Lower leg skin (tissue), 4 donors: ENCODE measurements at places on chromosomes 1 and 21. TPM values are rescaled to one million over a fixed set of nuclear protein-coding genes. Genes with fewer than 3 reads are reported as not detected.

DNA sequence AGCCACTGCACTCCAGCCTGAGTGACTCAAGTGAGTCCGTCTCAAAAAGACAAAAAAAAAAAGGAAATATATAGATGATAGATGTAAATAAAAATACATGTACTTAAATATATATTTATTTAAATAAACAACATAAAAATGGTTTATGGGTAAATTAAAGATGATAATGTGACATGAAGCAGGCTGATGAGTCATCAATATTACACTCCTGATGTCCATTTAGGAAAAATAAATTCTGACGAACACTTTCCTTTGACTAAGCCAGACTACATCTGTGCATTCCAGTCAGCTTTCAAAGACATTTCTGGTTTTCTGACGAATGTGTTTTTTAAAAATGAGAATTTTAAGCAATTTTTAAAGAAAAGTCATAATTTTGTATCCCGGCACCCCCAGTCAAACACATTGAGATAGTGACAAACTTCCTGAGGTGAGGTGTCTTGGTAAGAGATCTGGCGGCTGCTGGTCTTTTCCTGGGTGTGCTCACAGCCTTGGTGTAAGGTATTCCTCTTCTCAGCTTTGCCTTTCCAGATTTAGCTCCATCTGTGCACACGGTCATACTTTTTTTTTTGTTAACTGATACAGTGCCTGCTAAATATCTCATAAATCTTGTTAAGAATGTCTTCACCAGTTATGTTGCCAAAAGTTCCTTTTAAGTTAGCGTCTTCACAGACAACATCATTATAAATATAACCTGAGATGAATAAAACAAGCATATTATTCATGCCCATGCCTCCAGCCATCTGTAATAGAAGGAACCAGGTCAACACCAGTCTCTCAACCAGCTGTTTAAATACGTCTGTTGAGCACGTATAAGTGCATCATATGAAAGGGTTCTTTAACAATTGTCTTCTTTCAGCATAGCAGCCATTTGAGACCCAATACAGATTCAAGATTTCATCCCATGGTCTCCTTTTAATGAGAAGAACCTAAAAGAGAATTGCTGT, 214.5 kb upstream of the PLD5 start:
- DNase-seq, result no peak

- DNase-seq, result no peak
These were observed 624 bp downstream of the ARHGAP29 start for GRCh38 chr1:94236630-94237290.

- DNase-seq, result peak; percentile 91
These were observed 5.2 kb downstream of the ID3 start for GRCh38 chr1:23554127-23554480.

DNA sequence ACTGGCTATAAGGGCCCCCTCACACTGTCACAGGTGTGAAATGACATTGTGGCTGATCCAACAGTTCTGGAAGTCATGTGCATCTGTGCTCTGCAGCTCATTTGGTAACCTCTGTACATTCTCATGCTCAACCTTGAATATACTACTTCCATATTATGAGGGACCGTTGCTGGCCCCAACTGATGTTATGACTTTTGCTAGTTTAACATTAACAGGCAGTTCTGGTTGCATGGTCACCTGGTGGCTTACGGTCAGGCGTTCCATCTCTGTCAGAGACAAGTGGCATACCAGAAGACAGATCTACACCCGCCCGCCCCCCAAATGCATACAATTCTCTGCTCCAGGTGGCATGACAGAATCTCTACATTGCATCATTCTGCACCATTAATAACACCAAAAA, 6.0 kb upstream of the DIP2A start:
- DNase-seq, result no peak

DNA sequence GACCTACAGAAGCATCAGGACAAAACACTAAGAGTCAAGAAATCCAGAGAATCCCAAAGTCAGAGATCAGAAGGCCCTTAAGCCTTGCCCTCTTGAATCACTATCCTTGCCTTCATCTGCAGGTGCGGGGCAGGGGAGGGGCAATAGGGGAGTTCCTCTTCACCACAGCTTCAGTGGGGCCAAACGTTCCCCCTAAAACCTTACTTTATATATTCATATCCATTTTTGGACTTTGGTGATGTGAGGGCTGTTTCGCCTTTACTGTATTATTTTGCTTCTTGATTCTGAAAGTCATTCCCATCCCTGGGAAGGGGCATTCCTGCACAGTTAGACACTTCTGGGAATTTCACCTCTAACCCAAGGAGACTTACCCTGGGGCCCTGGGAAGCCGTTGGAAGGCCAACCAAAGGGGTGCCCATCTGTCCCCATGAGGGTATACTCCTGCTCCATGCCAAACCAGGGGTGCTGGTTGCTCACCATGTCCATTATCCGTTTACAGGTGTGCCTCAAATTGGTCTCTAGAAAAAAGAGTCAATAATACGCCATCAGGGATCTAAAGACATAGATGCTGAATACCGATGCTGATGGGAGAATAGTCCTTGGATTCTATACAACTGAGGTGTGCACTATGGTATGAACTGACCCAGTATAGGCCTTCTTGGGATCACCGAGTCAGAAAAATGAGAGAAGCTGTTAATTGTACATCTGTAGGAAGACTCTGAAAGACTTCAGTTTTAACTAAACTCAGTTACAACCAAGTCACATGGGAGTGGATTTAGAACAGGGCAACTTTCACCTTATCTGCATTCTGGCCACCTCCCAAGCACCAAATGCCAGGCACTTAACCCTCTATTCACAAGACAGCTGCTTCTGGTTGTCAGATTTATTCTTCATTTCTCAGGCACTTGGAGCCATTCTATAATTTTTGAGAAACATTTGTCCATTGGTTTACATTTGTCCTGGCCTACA, 5.4 kb downstream of the GLUL start:
- DNase-seq, result no peak

Gene LAD1
- total RNA-seq, result 336 TPM

- DNase-seq, result no peak
These were observed 123.9 kb downstream of the RRAGC start for GRCh38 chr1:38735651-38736161.

Gene INSRR
- not detected for total RNA-seq

DNA sequence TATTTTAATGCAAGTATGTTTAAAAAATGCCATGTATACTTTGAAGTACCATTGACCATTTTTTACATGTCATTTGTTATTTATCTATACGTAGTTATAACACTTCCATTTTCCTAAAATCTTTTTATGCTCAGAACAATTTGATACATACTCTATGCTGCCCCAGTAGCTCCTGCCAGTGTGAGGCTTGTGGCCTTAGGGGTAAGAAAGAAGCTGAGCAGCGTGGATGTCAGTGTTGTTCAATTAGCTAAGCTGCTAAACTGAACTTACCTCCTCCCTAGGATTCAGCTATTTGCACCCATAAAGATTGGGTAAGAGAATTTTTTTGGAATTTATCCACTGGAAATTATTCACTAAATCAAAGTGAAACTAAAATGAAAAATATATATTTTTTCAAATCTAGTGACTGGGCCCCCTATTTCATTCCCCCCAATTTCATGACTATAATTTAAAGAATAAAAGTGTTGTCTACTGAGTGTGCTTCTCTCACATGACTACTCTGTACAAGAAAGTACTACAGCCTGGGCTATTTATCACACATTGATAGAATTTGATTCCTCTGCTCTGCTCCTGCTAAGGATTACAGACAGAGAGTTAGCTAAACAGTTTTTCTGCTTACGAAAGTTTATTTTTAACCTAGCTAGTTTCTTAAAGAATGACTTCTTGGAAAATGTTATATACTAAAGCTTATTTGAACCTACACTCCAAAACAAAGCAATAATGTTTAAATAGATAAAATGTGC, 1030.3 kb upstream of the ADGRL4 start:
- no peak for DNase-seq

DNA sequence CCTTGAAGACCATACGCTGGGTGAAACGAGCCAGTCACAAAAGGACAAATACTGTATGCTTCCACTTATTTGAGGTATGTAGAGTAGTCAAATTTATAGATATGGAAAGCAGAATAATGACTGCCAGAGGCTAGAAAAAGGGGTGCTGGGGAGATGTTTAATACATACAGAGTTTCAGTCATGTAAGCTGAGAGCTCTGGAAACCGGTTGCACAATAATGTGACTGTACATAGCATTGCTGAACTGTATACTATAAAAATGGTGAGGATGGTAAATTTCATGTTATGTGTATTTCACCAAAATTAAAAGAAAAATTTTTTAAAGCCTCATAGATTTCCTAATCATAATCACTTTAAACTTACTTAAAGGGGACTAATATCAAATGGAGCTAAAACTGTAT, 110.8 kb downstream of the ZZZ3 start:
- DNase-seq, result no peak

Gene DISP1
- total RNA-seq, result 5.8 TPM

DNA sequence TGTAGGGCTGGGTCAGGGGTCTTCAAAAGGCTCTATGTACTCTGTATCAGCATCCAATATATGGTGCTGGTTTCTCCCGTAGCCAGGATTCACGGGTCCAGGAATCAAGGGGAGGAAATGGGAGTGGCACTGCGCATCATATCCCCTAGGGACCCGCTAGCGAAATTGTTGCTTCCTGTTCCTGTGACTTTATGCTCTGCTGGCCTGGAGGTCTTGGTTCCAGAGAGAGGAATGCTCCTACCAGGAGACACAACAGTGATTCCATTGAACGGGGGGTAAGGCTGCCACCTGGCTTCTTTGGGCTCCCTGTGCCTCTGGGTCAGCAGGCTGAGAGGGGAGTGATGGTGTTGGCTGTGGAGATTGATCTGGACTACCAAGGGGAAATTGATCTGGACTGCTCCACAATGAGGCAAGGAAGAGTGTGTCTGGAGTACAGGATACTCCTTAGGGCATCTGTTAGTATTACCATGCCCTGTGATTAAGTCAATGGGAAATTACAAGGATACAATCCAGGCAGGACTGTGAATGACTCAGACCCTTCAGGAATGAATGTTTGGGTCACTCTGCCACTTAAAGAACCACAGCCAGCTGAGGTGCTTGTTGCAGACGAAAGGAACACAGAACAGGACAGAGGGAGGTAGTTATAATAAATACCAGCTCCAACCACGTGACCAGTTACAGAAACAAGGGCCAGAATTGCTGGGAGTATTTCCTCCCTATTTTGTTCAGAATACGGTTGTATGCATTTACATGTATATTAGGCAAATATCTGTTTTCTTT, 10.2 kb downstream of the SPSB1 start:
- DNase-seq, result no peak

- no peak for DNase-seq
These were observed 28.7 kb downstream of the STYXL2 start for GRCh38 chr1:167122568-167122967.

DNA sequence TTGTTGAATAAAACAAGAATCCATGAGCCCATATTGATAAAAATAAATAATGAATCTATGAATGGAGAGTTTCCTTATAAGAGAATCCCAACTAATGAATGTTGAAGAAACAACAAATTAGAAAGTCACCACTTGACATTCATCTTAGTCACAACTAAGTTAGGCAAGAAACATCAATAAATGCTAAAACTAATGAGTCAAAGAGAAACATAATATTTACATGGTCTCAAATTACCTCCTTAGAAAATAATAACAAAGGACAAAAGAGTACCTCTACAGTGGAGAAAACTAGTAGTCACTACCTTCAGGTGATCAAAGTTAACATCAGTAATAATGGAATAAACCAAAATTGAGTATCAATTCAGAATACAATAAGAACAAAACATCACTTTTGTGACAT, 93.5 kb downstream of the AKT3 start:
- DNase-seq, result no peak

- no peak for DNase-seq
These were observed 56.7 kb downstream of the UCK2 start for GRCh38 chr1:165884009-165884689.

DNA sequence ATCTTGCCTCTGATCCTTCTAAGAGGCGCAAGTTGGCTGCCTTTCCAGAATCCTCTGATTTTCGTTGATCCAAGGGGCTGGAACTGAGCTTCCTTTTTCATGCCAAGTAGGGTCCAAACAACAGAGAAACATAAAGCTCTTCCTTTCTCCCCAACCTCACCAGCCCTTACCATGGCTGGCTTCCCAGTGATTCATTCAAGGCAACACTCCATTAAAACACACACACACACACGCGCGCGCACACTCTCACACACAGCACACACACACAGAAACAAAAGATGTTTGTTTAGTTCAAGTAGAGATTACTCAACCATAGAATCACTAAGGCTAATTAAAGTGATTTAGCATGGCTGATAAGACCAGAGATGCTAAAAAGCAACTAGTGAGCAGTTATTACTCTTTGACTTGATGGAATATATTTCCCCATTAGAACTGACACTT, 13.0 kb upstream of the GUCA2A start:
- no peak for DNase-seq

Gene FAM110D
- 2.0 TPM for total RNA-seq

DNA sequence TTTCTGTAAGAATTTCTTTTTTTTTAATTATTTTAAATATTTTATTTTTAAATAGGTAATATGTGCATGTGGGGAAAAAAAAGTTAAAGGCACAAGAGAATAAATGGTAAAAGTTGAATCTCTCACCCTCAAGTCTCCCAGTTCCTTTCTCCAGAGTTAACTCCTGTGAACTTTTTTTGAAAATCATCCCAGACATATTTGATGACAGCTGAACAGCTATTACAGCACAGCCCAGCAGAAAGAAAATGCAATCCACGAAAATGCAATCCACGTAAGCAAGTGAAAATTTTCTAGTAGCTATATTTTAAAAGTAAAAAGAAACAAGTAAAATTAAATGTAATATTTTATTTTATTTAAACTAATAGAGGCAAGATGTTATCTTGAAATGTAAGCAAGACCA, 310.0 kb upstream of the RUNX1 start:
- DNase-seq, result no peak

DNA sequence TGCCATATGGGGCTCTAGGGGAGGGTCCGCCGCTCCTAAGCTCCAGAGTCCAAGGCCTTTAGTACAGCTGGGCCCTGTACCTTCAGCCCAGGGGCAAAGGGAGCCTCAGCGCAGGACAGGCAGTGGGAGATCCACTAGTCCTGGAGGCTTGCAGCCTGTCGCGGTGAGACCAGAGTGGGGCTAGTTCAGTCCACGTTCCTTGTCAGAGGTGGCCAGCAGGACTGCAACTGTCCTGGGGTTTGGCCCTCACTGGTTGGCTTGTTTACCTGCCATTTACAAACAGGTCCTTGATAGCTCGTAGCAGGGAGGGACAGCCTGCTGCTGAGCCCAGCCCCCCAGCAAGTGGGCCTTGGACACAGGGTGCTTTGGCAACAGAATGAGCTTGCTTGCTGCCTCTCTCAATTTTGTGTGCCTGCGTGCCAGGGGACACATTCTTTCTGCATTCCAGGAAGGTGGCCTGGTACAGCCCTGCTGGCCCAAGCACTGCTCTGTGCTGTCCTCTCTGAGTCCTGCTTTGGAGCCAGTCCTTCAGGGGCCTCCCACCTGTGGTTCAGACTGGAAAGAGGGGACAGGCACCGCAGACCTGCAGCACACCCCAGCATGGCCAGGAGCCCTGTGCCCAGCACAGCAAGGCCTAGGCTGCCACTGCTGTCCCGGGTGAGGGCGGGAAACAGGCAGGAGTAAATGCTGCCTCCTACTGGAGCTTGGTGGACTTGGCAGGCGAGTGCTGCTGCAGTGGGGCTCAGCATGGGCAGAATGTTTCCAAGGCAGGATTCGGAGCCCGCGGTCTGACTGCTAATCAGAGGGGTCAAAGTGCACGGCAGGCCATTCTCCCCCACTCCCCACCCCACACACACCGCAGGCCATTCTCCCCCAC, 15.2 kb downstream of the H6PD start:
- no peak for DNase-seq
